ENCODE measurements at places on chromosomes 5 and 9. TPM values are rescaled to one million over a fixed set of nuclear protein-coding genes. Genes with fewer than 3 reads are reported as not detected.

Gene ERBIN
- total RNA-seq = 54.1 TPM

Gene SPATA31A3
- not detected for total RNA-seq

Gene ADGRD2
- total RNA-seq = not detected

Gene CDC20B
- 0.32 TPM for total RNA-seq

Gene DMXL1
- 31.7 TPM for total RNA-seq

Gene OLFML2A
- total RNA-seq = not detected

Gene INSL6
- not detected for total RNA-seq

Gene CDX1
- total RNA-seq = not detected

Gene NAA35
- 22.9 TPM for total RNA-seq

Gene CTSV
- total RNA-seq = 0.27 TPM

Gene C9orf43
- total RNA-seq = 0.45 TPM

Gene PTPDC1
- 5.3 TPM for total RNA-seq

Gene GHR
- not detected for total RNA-seq

Gene NPR3
- not detected for total RNA-seq

Gene CNTLN
- 1.7 TPM for total RNA-seq

Gene SLC4A9
- total RNA-seq = not detected

Gene ADRA1B
- total RNA-seq = not detected

Gene PCDHB7
- total RNA-seq = not detected

Gene PCDHGB1
- total RNA-seq = 0.18 TPM

Gene ACTBL2
- not detected for total RNA-seq

Gene CENPK
- total RNA-seq = 87.3 TPM

Gene PCDHB10
- not detected for total RNA-seq

Gene HMCN2
- total RNA-seq = not detected

Gene SPARC
- 0.34 TPM for total RNA-seq

Gene PCDHGB4
- 0.23 TPM for total RNA-seq

Gene HSPA9
- total RNA-seq = 227 TPM

Gene CHSY3
- total RNA-seq = not detected

Gene FOXD4L4
- 0.23 TPM for total RNA-seq

Gene ADAMTSL2
- total RNA-seq = not detected

Gene CEP72
- 32.3 TPM for total RNA-seq

Gene OR1N1
- total RNA-seq = not detected
